ENCODE measurements at places on chromosomes 4 and X. TPM values are rescaled to one million over a fixed set of nuclear protein-coding genes. Genes with fewer than 3 reads are reported as not detected.

The SNCA gene
- total RNA-seq = not detected

GRCh38 chr4:38324861-38325628, 339.0 kb upstream of the KLF3 start:
- no peak for DNase-seq

The GSX2 gene
- not detected for total RNA-seq

The HMX1 gene
- not detected for total RNA-seq

DNA sequence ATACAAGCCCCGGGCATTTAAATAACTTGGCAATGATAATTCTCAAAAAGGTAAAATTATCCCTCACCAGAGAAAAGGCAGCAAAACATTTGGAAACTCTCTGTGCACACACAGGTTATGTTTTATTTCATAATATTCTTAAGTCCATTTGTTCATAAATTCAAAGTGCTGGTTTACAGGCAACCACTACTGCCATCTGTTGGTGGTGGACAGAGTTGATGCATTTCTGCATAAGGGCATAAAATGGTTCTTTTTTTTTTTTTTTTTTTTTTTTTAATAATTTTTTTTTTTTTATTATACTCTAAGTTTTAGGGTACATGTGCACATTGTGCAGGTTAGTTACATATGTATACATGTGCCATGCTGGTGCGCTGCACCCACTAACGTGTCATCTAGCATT, 31.5 kb upstream of the IL21 start:
- no peak for DNase-seq

GRCh38 chr4:3655963-3656362, 110.2 kb upstream of the ADRA2C start:
- no peak for DNase-seq

GRCh38 chr4:73615613-73616012, 4.6 kb downstream of the RASSF6 start:
- peak; percentile 11 for DNase-seq

The DSPP gene
- not detected for total RNA-seq

The BGN gene
- 0.45 TPM for total RNA-seq

DNA sequence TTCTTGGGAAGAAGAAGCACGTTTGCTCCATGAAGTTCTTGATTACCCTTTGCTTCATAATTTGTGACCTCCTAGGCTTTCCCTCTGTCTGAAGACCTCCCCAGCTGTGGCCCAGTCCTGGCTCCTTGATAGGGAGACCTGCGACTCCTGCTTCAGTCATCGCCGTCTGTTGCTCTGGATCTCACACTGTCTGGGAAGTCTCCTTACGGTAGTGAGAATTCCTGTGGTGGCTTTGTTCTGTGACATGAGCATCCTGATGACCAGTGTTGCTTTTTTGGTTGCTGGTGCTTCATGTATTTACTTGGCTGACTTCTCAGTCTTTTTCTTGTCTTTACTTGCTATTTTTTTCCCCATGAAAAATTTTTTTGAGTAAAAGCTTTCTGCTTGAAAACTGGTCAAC, 44.2 kb downstream of the JADE1 start:
- no peak for DNase-seq

GRCh38 chrX:119605464-119606279, 552 bp downstream of the NKRF start:
- DNase-seq = no peak

DNA sequence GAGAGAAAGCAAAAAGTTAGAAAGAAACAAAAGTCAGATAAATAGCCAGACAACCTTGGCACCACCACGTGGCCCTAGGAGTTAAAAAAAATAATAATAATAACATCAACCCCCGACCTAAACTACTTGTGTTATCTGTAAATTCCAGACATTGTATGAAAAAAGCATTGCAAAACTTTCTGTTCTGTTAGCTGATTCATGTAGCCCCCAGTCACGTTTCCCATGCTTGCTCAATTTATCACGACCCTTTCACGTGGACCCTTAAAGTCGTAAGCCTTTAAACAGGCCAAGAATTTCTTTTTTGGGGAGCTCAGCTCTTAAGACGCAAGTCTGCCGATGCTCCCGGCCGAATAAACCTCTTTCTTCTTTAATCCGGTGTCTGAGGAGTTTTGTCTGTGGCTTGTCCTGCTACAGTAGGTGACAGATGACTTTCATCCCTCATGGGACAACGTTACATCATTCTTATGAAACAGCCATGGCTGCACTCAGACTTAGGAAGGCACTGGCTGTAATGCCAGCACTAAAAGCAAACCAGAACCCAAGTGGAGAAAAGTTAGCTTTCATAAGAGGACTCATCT, 520 bp downstream of the ACOX3 start:
- DNase-seq = peak; percentile 8

GRCh38 chrX:16155581-16156096, 11.6 kb upstream of the MAGEB17 start:
- DNase-seq = no peak

All from HT1080 (cell line).